ENCODE measurements at places on chromosomes 5 and 9.
A peak's percentile ranks its signal among the peaks of the same experiment; 100 is the strongest.

DNA sequence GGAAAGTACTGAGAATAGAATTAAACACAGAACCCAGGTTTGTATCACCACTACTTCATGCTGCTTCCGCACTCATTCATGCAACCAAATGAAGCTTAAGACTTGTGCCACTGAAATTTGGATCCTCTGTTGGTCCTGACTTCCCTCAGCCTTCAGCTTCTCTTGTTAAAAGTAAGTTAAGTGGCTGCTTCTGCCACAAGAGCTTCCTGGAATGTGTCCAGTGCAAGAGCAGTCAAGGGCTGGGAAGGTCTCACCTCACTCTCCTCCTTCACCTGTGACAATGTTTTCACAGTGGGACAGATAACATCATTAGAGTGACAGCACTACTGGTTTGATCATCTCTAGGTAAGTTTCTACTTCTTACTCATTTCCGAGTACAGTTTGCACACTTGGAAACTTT, 7.9 kb downstream of the SNCAIP start:
- no peak for DNase-seq

DNA sequence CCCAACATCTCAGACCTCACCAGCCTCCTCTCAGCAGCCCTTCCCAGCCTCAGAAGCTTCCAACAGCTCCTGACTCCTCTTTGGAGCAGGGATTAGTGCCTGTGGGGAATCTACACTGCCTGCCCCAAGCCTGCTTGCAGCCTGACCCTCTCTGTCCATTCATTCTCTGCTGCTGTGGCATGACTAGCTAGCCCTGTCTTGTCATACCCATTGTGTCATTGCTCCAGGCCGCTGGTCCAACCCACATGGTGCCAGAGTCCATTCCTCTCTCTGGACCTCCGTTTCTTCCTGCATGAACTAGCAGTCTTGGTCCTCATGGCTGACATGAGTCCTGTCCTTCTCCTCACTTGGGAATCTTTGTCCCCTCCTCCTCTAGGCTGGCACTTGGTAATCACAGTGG, 12.8 kb upstream of the RXRA start:
- no peak for DNase-seq

- DNase-seq = no peak
Observed at GRCh38 chr5:157347301-157348048, 81.6 kb downstream of the CYFIP2 start.

- no peak for DNase-seq
Observed at GRCh38 chr9:92656537-92656925, 13.4 kb downstream of the IPPK start.

DNA sequence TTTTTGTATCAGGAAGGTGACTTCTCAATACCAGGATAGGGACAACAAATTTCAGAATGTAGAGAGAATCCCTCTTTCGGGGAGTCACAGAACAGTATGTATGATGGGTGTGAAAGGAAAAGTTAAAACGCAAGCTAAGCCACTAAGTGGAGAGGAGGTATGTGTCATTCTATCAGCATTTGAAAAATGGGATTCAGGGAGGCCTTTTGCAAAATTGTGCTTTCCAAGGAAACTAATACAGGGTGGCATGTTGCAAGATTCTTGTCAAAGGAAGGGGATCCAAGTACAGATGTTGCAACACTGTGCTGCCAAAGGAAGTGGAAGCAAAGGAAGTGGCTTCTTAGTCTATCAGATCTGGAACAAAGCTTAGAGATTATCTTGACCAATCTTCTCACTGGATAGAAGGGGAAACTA, 12.6 kb upstream of the TNIP1 start:
- DNase-seq = no peak

DNA sequence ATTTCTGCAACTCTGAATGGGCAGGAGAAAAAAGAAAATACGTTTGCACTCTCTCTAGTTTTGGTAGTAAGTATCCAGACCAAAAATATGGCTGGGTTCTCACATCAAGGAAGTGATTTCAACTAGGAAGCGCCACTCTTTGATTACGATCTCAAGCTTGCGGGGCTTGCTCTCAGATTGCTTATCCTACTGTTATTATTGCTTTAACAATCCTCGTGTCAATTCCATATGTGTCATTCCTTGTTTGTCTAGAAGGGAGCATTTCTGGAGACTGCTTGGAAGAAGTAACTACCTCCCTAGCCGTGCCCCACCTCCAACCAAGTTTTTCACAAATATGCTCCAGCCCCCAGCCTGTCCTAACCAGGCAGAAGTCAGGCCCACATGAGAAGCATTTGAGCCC, 3.5 kb downstream of the PRUNE2 start:
- no peak for DNase-seq

- DNase-seq = no peak
Observed at GRCh38 chr9:111630182-111630963, 761 bp upstream of the DNAJC25 start.

- no peak for DNase-seq
Observed at GRCh38 chr5:89613222-89613956, 730.4 kb upstream of the MEF2C start.

DNA sequence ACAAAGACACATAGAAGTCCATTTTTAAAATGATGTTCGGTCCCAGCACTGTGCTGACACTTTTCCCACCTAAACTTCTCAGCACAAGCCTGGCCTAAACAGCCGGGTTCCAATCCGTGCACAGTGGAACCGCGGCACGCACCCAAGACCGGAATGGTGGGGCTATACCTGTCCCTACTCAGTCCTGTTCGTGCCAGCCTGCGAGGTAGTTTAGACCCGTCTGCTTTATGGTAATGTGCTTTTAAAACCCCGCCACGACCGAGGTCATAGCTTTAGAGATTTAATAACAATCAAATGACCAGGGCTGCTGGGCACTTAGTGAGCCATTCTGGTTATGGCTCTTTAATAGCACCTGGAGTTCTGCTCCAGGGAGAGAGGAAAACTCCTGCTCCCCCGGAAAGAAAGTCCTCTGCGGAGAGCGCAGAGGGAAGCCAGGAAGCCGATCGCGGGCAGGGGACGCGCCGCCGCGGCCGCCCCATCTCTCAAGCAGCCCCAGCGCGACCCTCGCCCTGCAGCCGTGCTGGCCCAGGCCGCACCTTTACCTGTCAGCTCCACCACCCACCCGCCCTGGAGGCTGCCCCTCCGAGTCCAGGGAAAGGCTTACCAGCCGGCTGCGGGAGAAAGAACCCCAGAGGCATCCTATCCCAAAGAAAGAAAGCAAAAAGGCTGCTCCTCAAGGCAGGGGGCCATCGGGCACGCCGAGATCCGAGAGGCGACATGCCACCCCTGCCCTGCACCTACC, 511 bp downstream of the ARL15 start:
- DNase-seq = peak; percentile 36

- no peak for DNase-seq
Observed at GRCh38 chr5:106964132-106964531, 706.6 kb downstream of the EFNA5 start.

- no peak for DNase-seq
Observed at GRCh38 chr5:157606046-157606445, 30.5 kb upstream of the ADAM19 start.

DNA sequence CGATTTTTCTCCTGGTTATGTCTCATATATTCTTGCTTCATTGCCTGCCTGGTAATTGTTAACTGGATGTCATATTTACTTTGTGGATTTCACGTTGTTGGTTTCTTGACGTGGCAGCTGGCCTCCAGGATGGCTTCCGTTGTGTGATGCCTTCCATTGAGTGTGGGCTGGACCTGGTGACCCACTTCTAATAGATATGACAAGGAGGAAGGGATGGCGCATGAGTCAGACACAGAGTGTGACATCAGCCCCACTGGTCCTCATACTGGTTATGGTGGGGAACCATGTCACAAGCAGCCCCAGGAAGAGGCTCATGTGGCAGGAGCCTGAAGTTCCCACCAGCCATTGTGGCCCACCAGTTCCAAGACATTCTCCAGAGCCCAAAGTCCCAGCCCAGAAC, 6.4 kb upstream of the PAEP start:
- no peak for DNase-seq

- no peak for DNase-seq
Observed at GRCh38 chr5:59816654-59817300, 76.7 kb downstream of the PDE4D start.

- peak; percentile 2 for DNase-seq
Observed at GRCh38 chr5:76245590-76245989, 157.5 kb upstream of the IQGAP2 start.

DNA sequence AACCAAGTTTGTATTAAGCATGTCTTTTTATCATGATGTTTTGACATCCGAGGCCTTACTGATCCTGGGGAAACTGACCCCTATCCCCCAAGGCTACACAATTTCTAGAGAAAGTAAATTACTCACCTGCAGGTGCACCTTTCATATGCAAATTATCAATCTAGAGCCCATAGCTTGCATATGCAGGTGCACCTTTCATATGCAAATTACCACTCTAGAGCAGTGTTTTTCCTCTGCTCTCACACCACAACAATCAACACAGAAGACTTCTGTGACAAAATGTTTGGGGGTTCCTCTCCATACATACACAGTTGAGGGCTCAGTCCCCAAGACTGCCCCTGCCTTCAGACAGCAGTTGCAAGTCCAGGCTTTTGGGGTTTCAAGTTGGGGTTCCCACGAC, 203.7 kb upstream of the RORB start:
- DNase-seq = no peak

GRCh38 chr9:97908705-97909104, 13.6 kb downstream of the TRMO start:
- no peak for DNase-seq

DNA sequence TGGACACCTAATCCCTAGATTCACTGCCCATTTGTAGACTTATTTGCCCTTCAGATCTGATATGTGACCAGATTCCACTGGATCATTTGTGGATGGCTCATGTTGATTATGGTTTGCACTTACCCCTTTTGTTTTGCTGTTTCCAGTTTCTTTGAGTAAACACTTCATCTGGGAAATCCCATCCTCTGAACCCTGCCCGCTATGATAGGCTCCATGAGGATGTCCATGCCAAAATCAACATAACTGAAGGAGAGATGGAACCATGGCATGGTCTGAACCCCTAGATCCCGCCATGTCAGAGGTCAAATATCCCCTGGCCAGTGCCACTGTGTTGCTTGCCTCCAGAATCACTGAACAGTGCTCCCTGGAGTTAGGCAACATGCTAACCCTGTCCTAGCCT, 11.7 kb upstream of the FEM1C start:
- DNase-seq = no peak

DNA sequence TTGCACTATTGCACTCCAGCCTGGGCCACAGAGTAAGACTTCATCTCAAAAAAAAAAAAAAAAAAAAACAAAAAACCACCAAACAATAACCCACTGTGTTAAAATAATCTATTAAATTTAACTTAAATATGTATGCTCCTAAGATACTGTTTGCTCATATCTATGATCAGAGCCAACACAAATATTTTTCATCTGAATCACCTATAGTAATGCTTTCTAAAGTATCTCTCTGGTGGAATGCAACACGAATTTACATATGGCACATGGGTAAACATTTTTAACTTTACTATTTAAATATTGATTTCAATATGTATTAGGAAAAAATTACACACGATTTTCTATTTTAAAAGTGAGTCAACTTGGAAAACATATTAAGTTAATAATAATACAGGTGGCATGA, 196.4 kb downstream of the RFX3 start:
- no peak for DNase-seq

- DNase-seq = no peak
Observed at GRCh38 chr5:76590027-76590426, 33.2 kb downstream of the F2RL2 start.

DNA sequence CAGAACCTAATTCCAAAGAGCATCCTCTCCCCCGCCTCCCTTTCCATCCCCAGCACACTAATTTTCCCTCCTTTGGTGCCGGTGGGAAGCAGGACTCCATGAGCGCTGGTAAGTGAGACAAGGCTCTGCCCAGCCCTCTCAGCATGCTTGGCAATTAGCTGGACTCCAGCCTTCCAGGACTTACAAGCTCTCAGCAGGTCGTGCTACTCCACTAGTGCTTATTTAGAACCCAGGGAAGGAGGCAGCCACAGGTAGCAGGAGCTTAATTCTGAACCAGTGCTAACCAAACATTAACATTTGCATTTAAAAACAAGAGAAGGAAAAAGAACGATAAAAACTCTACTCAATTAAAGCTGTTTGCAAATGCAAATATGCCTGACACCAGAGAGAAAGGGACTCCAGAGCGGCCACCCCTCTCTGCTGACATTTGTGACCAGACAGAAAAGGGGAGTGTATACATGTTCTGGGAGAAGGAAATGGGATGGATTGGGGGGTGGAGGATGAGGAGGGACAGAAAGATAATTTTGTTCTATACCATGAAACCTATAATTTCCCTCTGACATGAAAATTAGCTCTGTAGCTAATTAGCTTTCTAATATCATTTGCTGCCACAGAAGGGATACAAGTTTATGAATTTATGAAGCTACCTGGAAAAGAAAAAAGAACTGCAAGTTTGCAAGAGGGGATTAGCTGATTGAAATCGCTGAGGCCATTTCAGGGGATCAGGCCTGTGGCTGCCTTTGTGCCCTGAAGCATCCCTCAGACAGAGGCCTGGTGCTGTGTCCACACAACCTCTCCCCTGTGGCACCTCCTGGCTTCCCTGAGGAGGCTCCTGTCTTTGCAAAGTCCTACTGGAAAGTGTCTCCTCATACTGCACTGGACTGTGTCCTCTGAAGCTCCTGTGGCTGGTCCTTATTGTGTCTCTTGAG, 266.3 kb downstream of the SEC61B start:
- DNase-seq = no peak

- no peak for DNase-seq
Observed at GRCh38 chr9:113624721-113625120, 161.2 kb downstream of the RGS3 start.

DNA sequence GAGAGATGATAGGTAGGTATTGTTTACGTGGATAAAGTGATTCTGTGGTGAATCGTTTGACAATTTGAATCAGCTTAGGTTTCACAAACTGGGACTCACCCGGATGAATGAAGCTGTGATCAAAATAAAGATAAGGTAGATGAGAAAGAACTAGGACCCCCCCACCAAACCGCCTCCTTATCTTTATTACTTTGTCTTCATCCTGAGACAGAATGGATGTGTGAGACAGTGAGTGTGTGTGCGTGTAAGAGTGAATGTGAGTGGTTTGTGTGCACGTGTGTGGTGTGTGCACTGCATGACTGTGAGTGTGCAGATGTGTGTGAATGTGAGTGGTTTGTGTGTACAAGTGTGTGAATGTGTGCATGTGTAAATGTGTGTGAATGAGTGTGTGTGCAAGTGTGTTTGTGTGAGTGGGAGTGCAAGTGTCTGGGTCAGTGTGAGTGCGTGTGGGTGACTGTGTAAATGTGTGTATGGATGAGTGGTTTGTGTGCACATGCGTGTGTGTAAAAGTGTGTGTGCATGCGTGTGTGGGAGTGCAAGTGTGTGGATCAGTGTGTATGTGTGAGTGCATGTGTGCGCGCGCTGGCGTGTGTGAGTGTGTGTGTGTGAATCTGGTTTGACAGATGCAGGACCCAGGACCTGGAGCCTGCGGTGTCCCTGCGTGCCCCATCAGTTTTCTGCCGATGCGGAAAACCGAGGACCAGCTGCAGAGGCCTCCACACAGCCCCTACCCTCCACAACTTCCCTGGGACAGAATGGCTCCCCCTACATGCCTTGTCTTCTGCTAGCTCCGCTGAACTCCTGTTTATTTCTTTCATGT, 11.4 kb upstream of the ENG start:
- no peak for DNase-seq

- no peak for DNase-seq
Observed at GRCh38 chr5:139664727-139665351, 16.7 kb downstream of the CXXC5 start.

All from left renal cortex interstitium (tissue), 4 donors.